ENCODE measurements at places on chromosomes 7 and 10. TPM values are rescaled to one million over a fixed set of nuclear protein-coding genes. Genes with fewer than 3 reads are reported as not detected.
A peak's percentile ranks its signal among the peaks of the same experiment; 100 is the strongest.

Gene PLXNA4
- total RNA-seq, result under 0.01 TPM

Gene CTBP2
- total RNA-seq, result 74.2 TPM

GRCh38 chr7:158672975-158673374 is 31.6 kb downstream of the NCAPG2 start:
- peak; percentile 62 for DNase-seq

DNA sequence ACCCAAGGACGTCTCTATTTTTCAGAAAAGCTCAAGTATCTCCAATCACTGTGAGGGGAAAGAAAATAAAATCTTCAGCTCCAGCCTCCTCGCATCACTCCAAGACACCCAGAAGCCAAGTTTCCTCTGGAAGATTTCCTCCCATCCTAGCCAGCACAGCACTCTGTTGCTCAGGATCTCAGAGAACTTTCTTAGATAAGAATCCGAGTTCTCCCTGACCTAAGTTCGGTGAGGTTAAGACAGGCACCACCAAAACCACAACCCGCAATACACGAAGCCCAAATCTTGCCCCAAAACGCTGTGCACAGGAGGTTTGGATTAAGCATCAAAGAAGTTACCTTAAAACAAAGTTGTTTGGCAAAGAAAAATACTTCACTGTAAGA is 4.2 kb downstream of the FAM53B start:
- DNase-seq, result no peak

GRCh38 chr7:9698375-9698774 is 1265.0 kb downstream of the NXPH1 start:
- no peak for DNase-seq

DNA sequence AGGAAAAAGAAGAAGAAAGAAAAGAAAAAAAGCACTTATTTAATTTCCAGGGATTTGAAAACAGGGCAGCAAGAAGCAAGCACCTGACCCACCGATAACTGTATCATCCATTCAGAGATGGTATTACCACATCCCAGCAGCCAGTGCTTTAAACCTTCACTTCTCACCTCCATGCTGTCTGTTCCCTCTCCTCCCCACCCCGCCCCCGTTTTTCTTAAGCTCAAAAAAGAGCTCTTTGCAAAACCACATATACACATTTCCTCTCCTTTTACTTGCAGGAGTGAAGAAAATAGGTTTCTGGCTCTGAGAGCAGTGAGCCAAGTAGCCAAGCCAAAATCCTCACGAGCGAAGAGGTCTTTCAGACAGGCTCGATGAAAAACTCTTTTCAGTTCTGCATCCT is 2.2 kb downstream of the STOX1 start:
- no peak for DNase-seq

- no peak for DNase-seq
These were observed 41.4 kb downstream of the CSTF2T start for GRCh38 chr10:51658000-51658399.

DNA sequence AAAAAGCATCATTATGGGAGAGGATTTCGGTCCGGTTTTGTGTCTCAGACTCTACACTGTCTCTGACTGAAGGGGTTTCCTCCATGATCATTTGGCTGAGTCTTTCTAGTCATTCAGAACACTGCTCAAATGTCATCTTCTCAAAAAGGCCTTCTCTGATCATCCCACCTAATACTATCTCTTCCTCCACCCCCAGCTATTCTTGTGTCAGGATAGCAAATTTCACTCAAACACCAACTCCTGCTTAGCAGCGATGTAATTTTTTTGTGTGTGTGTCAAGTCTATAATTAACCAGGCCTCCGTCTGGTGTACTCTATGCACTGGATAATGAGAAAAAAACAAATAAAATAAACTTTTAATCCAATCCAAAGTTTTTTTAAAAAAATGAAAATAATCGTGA is 200.4 kb downstream of the KCND2 start:
- no peak for DNase-seq

Gene NKX2-3
- not detected for total RNA-seq

DNA sequence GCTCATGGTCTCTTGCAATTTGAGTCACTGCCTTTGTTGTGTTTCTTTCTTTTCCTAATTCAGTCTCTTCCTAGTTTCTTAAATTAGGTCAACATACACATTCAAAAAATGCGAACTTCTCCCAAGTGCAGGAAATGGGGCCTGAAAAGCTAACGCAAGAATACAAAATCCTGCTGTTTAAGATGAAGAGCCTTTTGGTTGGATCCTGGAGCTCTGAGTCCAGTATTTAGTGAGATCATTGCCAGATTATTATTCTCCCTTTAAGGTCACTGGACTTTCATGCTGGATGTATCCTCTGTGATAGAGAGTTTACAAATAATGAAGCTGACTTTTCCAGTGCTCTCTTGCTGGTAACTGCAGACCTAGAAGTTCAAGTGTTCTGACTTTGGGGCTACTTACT is 401.9 kb upstream of the MKI67 start:
- DNase-seq, result no peak

Gene CCDC172
- not detected for total RNA-seq

- no peak for DNase-seq
These were observed 96.4 kb downstream of the BUB3 start for GRCh38 chr10:123250640-123251039.

Gene CLEC2L
- total RNA-seq, result not detected

Gene BAMBI
- 19.4 TPM for total RNA-seq

- DNase-seq, result peak; percentile 1
These were observed 374.9 kb upstream of the PODXL start for GRCh38 chr7:131931370-131931769.

GRCh38 chr7:159027789-159028507 is 116.7 kb downstream of the VIPR2 start:
- DNase-seq, result no peak

- no peak for DNase-seq
These were observed 108.8 kb downstream of the NPY start for GRCh38 chr7:24392774-24393173.

GRCh38 chr10:49664006-49664841 is 15.2 kb upstream of the C10orf53 start:
- DNase-seq, result no peak

DNA sequence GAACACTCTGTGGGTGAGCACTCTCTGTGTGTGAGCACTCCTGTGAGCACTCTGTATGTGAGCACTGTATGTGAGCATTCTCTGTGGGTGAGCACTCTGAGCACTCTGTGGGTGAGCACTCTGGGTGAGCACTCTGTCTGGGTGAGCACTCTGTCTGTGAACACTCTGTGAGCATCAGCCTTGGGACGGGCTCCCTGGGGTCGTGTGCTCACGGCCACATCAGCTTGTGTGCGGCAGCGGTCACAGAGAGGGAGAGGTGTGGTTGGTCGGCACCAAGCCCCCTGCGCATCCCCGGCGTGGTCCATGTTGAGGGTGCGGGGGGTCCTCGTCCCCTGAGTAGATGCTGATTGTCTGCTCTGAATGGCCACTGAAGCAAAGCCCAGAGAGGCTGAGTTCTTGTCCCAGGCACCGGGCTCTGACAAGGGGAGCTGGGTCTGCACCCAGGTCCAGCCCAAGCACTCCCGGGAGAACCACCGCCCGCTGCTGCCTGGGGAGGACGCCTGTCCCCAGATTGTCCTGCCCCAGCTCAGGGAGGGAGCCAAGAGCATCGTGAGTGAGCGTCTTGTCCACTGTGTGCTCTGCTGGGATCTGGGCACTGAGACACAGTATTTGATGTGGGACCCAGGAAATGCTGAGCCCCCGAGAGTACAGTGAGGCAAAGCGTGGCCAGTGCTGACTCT is 143.7 kb downstream of the DNAJB6 start:
- DNase-seq, result no peak

GRCh38 chr7:118902600-118902999 is 678.1 kb downstream of the ANKRD7 start:
- DNase-seq, result no peak

Gene TRPV6
- total RNA-seq, result not detected

GRCh38 chr10:93383562-93383981 is 98.6 kb downstream of the MYOF start:
- DNase-seq, result peak; percentile 98

Gene CTNNA3
- 0.83 TPM for total RNA-seq

GRCh38 chr10:121624836-121625486 is 26.7 kb upstream of the FGFR2 start:
- no peak for DNase-seq

Gene EFCAB10
- total RNA-seq, result not detected

- DNase-seq, result peak; percentile 88
These were observed 70.2 kb upstream of the FERD3L start for GRCh38 chr7:19215412-19215811.

DNA sequence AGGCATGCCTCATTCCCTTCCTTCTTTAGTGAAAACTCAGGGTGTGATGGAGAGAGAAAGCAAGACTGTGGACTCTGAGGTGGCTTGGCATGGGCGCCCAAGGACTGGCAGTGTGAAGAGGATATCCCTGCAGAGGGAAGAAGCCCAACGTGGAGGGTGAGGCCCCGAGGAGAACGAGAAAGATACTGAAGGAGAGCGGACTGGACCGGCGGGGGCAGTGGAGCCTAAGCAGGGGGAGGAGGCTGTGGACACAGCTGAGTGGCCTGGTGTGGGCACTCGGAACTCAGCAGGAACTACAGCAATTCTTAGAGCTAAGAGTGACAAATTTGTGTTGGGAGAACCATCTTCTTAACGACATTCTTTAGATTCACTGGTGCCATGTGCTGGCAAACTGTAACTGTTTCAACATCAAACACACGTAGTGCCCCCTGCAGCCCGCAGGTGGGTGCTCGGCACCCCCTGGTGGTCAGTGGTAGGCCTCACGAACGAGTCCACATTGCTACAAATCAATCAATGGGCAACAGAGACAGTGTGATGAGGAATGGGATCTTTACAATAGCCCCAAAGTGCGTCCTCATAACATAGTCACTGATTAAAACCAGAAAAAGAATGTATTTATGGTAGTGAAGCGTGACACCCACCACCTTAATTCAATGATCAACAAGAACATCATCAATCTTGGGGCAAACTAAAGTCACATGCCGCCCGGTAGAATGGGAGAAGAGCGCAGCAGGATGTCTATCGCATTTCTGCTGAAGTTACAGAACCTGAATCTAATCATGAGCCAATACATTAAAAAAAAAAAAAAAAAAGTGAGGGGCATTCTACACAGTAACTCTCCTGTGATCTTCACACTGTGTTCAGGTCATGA is 2.0 kb upstream of the SFTPA1 start:
- DNase-seq, result peak; percentile 14

DNA sequence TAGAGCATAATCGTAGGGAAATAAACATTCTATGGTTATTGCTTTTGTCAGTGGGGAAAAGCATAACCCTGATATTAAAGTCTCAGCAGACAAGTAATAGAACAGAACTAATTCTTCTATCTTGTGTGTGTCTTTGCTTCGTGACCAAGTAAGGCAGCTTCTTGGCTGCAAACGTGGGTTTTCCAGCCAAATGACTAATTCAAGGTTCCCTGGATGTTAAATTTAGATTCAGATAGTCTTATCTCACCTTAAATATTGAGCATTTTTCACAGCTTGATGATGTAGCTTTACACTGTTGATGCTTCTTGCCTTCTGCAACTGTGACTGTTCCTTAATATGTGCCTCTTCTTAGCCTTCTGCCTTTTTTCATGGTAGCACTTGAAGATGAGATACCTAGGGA is 113.0 kb downstream of the EXOC4 start:
- DNase-seq, result peak; percentile 62

GRCh38 chr7:36686499-36686898 is 37.8 kb downstream of the AOAH start:
- DNase-seq, result peak; percentile 41

DNA sequence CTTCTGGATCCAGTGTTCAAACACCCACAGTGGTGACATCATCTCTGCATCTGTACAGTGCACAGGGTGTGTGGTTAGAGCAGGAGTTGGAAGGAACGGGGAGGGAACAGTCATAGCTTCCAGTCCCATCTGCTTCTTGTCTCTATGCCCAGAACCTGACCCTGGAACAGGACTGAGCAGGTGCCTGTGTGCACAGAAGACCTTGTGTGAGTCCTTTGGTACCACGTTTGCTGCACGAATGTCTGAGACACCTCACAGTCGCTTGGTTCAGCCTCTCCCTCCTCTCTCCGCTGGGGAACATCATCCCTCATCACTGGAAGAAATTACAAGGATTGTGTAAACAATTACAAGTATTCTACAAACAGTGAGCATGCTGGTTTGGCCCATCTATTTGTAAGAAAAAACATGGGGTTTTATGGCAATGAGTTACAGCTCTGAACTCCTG is 243.0 kb upstream of the KLF6 start:
- peak; percentile 70 for DNase-seq

Gene SLC26A3
- total RNA-seq, result not detected

Gene NRG3
- total RNA-seq, result not detected

- DNase-seq, result peak; percentile 81
These were observed 918 bp upstream of the RPEL1 start for GRCh38 chr10:103244666-103245271.

Gene PIK3CG
- total RNA-seq, result under 0.01 TPM

Gene DNAH11
- under 0.01 TPM for total RNA-seq

Gene TOMM7
- 67.2 TPM for total RNA-seq

Gene OR6V1
- not detected for total RNA-seq

Gene PRSS1
- not detected for total RNA-seq

DNA sequence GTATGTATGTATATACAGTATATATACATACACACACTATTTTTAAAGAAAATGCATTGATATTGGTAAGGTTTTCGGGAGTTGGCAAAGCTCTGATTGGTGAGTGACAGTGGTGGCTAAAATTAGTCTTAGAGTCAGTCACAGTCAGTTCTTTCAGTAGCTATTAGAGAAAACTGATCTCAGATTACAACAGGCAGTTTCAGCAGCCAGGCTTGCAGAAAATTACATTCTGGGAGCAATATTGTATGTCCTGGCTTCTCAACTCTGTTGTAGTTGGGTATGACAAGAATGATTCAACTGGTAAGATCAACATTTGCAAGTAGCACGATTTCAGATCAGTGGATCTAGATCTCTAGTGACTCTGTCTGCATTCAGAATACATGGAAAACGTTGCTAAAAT is 897.9 kb upstream of the AUTS2 start:
- peak; percentile 65 for DNase-seq

GRCh38 chr10:20343036-20343435 is 526.8 kb downstream of the PLXDC2 start:
- no peak for DNase-seq

- DNase-seq, result peak; percentile 70
These were observed 114.0 kb downstream of the BBS9 start for GRCh38 chr7:33243319-33243881.

Gene CXCL12
- 15.8 TPM for total RNA-seq

DNA sequence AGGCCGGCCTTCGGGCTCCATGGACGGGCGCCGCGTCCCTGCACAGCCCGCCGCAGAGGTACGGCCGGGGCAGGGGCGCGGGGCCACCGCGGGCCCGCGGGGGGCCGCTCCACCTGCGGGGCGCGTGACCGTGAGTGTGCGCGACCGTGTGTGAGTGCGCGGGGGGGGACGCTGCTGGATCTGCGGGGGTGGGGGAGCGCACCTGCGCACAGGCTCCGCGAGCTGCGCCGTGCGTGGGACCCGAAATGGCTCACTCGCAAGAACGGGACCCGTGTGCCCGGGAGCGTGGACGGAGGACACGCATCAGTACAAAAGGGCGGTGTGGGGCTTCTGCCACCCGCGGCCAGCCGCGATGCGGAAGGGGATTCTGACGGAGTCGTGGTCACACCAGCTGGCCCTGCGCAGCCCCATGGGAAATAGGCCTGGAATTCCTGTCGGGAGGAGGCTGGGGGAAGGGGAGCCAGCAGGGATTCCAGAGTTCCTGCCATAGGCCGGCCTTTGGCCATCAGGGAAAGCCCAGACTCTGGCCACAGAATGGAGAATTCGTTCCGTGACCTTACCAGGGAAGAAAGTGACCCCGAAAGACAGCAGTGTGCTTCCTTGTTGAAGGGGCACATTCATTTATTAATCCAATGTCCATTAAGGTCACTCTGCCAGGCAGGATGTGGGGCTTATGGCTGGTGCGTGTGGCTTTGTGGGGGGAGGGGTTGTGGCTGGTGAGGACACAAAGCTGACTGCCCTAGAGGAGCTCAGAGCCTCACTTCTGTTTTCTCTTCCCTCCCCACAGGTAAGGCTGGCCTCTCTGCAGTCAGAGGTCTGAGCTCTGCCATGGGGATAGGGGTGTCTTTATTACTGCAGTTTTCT is 494 bp downstream of the REPIN1 start:
- peak; percentile 67 for DNase-seq

All from IMR-90 (cell line).